ENCODE measurements at places on chromosomes 4 and X.

DNA sequence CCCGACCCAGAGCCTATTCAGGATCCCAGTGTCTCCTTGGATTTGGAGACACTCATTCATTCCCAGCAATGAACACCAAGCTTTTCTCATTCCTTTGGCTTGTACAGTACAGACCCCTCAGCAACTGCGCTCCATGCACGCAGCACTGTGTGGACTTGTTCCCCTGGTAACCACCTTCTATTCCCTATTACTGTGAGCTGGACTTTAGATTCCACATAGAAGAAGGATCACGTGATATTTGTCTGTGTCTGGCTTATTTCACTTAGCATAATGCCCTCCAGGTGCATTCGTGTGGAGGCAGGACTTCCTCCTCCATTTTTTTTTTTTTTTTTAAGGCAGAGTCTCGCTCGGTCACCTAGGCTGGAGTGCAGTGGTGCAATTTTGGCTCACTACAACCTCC lies 106.4 kb downstream of the PHKA2 start:
- DNase-seq, result no peak

DNA sequence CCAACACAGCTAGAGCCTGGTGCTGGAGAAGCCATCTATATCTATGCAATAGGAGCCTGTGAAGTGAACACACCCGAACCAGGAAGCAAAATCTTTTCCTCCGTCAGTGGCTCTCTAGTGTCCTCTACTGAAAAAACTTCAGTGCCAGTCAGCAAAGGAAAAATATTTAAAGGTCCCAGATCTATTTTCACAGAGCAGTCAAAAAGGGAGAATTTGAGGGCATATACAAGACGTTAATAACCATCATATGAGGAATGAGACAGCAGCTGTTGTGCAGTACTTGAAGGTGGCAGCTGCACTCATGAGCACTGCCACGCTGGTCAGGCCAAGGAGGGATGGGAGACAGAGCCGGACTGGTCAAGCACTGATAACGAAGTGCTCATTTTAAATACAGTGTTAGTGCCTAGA lies 14.4 kb downstream of the MCUB start:
- DNase-seq, result no peak

DNA sequence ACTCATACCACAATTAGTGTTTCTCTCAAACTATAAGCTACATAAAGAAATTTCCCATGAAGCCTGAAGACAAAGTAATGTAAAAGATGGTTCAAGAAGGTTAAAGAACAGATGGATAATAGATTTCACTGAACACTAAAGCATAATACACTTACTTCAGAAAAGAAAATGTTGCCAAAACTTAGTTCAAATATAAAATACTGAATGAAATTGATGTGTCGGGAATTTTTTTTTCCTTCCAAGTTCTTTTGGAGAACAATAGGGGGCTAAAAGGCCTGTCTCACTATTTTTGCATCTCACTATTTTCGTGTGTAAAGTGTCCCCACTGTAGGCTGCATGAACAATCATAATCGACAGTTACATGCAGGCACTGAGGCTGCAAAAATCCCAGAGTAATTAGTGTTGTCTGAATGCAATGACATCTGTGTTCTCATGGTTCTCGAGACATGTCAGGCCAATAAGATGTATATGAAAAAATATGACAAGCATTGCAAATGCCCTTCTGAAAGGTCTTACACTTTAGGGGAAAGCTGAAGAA lies 11.9 kb upstream of the MAB21L2 start:
- no peak for DNase-seq

GRCh38 chr4:157115613-157116335 lies 39.8 kb downstream of the GLRB start:
- DNase-seq, result no peak

DNA sequence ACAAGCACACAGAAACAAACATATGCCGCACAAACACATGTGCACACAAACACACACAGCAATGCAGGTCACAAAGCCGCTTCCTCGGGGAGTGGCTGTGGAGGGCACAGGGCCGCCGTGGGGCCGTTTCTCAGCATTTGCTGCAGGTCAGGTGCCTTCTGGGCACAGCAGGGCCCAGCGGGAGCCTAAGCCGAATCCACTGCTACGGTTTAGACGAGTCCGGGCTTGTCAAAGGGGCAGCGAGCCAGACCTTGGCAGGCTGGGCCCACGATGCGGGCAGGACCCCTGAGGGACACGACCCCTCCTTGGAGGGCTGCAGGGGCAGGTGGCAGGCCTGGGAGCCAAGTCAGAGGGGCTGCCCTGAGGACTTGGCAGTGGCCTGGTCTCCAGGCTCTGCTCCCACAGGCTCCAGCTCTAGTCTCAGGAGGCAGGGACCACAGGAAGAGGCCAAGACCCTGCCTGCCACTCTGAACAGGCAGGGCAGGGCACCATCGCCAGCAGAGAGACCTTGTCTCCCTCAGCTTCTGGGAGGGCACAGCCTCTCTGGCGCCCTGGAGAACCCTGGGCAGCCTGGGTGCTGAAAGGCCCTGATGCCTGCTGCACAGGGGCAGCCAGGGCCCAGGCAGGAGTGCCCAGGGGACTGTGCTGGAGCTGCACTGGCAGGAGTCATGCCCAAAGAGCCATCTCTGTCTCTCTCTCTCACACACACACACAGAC lies 5.5 kb upstream of the ATP2B3 start:
- no peak for DNase-seq

GRCh38 chr4:8461086-8461485 lies 20.5 kb downstream of the TRMT44 start:
- DNase-seq, result no peak

DNA sequence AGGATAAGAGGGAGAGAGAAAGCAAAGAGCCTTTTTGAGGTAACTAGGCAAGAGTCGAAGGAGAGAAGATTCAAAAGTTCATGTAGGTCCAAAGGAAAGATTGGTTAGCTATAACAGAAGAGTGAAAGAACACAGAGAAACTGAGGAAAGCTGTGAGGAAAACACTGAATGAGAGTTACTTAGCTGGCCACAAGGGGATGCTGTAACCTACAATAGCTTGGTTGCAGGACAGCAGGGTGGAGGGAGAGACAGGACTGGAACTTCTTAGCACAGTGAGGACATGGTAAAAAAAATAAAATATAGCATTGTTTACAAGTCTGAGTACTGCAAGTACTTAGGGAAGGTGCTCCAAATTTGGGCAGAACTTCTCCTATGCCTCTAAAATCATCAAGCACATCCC lies 48.3 kb downstream of the RAI2 start:
- no peak for DNase-seq

- DNase-seq, result no peak
Measured at GRCh38 chr4:76995776-76996175, 46.2 kb downstream of the SEPTIN11 start.

DNA sequence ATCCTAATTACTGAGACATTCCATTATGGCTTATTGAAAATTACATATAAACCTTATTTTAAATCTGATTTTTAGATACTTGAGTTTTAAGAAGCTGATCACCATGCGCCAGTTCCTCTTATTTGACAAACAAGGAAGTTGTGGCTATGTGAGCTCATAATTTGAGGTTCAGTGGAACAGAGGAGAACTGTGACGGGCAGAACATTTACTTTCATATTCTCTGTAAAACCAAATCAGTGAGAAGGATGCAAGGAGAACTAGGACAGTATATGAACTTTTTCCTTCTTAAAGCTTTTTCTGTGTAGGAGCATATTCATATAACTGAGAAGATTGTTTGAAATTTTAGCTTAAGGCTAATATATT lies 25.3 kb downstream of the STIM2 start:
- DNase-seq, result no peak

DNA sequence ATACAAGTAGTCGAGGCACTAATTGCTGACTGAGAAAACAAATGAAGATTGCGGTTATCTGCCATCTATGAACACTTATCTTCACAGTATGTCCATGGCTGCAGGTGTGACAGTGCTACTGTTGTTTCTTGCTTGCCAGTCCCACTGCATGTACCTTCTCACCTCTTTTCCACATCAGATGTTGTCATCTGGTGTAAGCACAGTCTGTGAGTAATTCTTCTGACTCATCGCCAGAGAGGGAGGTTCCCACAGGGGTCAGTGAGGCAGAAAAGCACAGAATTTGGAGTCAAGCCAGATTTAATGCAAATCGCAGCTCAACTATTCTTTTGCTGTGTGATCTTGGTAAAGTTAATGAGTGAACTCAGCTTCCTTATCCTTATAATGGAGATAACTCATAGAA lies 144.4 kb downstream of the GLRA2 start:
- DNase-seq, result no peak

GRCh38 chr4:188161167-188161566 lies 21.9 kb downstream of the TRIML1 start:
- DNase-seq, result no peak

DNA sequence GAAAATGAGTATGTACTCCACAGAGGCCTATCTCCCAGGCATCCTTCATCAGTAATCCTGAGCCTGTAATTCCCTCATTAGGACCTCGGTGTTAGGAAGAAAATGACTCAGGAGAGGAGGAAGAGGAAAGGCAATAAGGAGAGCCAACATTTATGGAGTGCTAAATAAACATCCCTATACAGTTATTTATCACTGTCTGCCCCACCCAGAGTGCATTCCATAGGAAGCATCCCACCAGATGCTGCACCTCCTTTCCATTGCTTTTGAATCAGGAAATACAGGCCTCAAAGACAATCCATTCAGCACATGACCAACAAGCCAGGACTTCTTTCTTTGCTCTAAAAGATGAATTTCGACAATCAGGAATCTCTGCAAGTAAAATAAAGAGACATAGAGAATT lies 47.6 kb downstream of the USP38 start:
- no peak for DNase-seq

Measured in cerebellar nuclear complex (tissue), 1 donor.